ENCODE measurements at places on chromosomes 2 and 18.
A peak's percentile ranks its signal among the peaks of the same experiment; 100 is the strongest.

DNA sequence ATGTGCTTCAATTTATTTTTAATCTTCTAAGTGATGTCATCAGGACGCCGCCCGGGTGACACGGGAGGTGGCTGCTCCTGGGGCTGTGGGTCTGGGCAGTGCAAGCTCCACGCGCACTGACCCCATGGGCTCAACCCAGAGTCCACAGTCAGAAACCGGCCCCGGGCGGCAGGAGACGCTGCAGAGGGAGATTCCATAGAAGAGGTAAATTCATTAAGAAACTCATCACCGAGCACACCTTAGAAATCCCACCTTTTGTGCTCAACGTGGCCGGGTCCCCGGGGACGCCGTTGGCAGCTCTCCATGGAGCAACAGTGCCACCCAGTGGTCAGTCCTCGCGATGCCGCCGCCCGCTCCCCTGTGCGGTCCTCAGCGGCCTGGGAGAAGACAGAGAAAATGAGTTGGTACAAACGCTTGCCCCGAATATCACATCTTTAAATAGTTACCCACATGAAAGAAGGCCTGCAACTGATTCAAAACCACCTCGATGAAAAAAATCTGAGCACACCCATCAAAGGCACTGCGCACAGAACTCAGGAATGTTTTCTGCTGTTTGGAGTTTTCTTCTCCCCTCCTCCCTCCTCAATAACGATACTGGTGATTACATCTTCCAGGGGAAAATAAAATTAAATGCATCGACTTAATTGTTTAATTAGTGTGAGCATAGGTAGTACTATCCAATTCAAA lies 92.6 kb downstream of the CMPK2 start:
- DNase-seq = peak; percentile 23

DNA sequence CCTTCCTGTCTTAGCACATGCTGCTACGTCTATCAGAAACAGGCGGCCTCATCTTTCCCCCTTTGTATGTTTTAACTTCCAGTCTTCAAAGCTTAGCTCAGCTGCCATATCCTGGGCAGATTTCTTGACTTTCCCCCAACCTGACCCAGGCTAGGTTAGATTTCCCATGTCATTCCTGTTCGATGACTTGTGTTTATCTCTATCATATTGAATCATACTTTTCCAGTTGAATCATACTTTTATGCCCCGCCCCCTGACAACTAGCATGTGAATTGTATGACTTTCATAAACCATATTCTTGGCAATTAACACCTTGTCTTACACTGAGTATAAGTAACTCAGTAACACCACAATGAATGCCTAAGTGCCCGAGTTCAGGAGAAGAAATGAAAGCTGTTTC lies 128.3 kb downstream of the CYRIA start:
- DNase-seq = peak; percentile 74

DNA sequence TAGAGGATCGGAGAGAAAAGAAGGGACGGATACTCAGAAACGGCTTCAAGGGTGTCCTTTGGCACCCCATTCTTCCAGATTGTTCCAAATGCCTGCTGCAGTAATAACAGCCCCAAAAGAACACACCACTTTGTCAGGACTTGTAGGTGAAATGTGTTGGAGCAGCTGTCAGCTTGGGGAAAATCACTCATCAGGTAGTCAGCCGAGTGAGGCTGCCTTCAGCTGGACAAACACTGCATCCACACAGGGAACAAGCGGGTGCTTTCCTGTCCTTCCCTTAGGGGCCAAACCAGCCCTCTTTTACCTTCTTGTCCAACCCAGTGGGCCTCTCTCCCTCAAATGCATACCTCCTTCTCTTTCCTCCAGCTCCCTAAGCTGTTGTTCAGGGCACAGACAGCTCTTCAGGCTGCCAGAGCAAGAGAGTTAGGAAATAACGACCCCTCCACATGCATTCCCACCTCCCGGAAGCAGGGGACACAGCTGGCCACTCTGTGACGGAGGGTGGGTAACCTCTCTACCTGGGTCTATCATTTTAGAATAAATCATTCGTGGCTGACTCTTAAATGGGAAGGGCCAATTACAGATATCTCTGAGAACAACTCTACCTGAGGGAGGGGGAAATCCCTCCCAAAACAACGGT lies 48.1 kb downstream of the BCL11A start:
- DNase-seq = no peak

DNA sequence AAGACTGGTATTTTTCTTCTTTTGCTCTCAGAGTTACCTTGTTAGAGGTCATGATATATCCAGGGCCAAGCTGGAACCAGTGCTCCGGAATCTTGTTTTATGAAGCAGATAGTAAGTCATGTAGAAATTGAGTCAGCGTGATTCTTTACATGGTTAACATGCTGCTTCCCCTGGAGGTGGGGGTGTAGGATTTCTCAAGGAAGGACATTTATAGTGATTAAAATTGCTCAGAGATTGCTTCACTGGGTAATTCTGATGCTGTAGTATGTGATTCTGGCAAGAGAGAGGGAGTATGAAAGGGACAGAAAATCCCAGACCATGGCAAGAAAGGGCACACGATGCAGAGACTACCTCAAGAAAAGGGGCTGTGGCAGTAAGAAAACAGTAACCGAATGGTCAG lies 8.0 kb upstream of the MYL1 start:
- no peak for DNase-seq

DNA sequence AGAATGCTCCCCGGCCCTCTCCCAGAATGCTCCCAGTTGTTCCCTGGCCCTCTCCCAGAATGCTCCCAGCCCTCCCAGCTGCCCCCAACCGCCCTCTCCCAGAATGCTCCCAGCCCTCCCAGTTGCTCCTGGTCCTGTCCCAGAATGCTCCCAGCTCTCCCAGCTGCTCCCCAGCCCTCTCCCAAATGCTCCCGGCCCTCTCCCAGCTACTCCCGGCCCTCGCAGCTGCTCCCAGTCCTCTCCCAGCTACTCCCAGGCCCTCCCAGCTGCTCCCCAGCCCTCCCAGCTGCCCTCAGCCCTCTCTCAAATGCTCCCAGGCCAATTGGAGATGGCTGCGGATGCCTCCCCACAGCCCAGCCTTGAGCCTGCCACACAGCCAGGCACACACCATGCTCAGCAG lies 31.1 kb downstream of the BIN1 start:
- no peak for DNase-seq

- DNase-seq = peak; percentile 63
Observed at GRCh38 chr2:201999279-201999678, 34.4 kb upstream of the FZD7 start.

GRCh38 chr2:53096351-53096750 lies 671.3 kb upstream of the CHAC2 start:
- DNase-seq = no peak

DNA sequence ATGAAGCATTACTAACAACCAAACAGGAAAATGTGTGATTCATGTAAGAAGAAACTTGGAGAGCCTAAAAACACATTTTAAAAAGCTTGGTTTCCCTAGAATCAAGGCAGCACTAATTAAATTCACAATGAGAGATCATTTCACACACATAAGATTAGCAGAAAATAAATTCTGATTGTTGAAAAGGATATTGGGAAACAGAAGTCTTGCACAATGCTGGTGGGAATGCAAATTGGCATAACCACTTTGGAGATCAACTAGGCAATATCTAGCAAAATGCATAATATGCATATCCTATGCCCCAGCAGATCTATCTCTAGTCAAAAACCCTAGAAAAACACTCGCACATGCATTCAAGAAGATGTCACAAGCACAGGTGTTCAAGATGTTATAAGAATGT lies 75.3 kb upstream of the SIX3 start:
- no peak for DNase-seq

DNA sequence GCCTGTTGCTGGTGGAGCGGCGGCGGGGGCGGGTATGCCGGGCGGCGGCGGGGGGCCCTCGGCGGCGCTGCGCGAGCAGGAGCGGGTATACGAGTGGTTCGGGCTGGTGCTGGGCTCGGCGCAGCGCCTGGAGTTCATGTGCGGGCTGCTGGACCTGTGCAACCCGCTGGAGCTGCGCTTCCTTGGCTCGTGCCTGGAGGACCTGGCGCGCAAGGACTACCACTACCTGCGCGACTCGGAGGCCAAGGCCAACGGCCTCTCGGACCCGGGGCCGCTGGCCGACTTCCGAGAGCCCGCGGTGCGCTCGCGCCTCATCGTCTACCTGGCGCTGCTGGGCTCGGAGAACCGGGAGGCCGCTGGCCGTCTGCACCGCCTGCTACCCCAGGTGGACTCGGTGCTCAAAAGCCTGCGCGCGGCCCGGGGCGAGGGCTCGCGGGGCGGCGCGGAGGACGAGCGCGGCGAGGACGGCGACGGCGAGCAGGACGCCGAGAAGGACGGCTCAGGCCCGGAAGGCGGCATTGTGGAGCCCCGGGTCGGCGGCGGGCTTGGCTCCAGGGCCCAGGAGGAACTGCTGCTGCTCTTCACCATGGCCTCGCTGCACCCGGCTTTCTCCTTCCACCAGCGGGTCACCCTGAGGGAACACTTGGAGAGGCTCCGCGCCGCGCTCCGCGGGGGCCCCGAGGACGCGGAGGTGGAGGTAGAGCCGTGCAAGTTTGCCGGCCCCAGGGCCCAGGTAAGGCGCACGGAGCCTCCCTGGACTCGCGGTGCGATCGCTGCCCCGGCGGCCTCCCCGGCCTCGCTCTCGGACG lies 1.0 kb downstream of the ZCCHC2 start:
- peak; percentile 47 for DNase-seq

DNA sequence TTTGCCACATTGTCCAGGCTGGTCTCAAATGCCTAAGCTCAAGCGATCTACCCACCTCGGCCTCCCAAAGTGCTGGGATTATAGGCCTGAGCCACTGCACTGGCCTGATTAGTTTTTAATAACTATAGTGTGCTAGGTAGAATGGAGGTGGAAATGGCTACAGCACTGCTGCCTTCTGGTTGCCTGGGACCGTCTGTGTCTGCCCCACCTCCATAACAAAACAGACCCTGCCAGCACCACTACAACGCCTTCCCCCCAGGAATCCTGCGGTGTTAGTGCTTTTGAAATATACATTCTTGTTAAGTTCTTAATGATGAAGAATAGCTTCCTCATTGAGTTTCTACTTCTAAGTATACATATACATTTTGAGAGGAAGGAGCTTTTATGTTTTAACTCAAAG lies 148.2 kb upstream of the ITGA6 start:
- no peak for DNase-seq

DNA sequence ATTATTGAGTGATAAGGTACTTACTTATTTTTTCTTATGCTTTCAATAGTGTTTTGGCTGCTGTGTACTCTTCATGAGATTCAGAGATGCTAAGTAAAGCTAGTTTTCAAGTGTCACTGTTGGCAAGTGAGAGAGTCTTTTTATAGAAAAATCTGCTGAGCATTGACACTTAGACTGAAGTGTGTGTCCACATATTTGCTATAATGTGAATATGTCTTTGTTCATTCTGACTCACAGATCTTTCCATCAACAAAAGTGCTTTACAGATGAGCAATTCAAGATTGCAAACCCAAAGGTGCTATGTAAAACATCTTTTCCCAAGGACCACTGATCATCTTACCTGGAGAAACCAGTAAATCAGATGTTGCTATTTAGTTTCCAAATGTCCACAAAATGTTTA lies 410.6 kb upstream of the FIGN start:
- peak; percentile 14 for DNase-seq

DNA sequence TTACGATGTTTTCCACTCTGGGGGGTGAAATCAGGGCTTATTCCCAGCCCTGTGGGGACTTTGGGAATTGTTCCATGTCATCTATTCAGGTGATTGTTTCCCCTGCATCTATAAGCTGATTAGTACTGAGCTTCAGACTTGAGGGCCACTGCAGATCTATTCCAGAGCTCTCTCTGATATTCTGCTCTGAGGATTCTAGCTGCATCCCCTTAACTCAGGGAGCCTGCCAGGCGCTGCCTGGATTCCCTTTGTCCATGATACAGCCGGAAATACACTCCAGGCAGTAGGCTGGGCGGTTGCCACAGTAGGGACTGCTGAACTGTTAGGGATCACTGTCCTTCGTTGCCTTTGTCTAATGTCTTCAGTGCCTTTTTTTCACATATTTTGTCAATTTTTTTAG lies 31.3 kb downstream of the PTRHD1 start:
- DNase-seq = no peak

GRCh38 chr18:12028674-12029073 lies 47.4 kb downstream of the IMPA2 start:
- no peak for DNase-seq

DNA sequence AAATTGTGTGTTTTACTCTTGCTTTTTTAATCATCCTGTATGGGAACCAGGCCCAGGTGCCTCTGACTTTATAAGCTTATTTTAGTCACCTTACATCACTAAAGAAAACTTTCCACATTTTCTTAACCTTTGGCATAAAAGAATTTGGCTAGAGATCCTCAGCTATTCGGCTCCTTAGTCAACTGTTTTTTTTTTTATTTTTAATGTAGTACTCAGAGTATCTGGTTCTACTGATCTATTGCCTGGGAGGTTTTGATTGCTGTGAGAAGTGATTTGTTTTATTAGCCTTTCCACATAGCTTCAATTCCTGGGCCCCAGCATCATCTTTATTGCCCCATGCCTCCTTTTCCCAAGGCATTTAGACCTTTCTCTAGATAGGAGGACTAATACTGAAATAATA lies 121.0 kb downstream of the MYO1B start:
- DNase-seq = peak; percentile 87

- DNase-seq = no peak
Observed at GRCh38 chr18:80244167-80244566, 3.1 kb downstream of the PARD6G start.

GRCh38 chr2:159379181-159379580 lies 92.7 kb upstream of the WDSUB1 start:
- DNase-seq = no peak

Measured in fibroblast of skin of back (primary cell).